ENCODE measurements at places on chromosomes 2 and 18.

GRCh38 chr2:1611886-1612285 lies 132.4 kb downstream of the PXDN start:
- no peak for DNase-seq

GRCh38 chr2:191043438-191043837 lies 29.5 kb upstream of the STAT1 start:
- no peak for DNase-seq

GRCh38 chr2:80117401-80117800 lies 187.2 kb downstream of the LRRTM1 start:
- DNase-seq, result no peak

GRCh38 chr2:200257570-200257969 lies 48.9 kb upstream of the SPATS2L start:
- no peak for DNase-seq

DNA sequence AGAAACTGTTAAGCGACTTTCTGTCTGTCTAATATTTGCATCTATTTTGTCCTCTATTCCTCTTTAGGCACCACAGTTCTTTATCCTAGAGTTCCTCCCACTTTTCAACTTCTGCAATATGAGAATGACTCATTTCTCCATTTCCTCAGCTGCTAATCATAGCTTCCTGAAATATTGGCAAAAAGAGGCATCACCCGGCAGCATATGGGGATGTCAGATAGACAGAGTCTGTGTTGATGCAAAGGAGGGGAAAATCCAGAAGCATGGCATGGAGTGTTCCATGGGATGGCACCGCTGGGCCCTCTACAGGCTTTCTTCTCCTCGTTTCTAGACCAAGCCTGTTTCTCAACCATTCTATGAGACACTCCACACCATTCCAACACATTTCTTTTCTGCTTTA lies 93.4 kb downstream of the DOCK10 start:
- no peak for DNase-seq

GRCh38 chr2:212173331-212173730 lies 365.3 kb downstream of the ERBB4 start:
- no peak for DNase-seq

- DNase-seq, result no peak
Measured at GRCh38 chr2:188382107-188382506, 90.4 kb downstream of the GULP1 start.

- no peak for DNase-seq
Measured at GRCh38 chr2:240023792-240024191, 1.4 kb downstream of the NDUFA10 start.

GRCh38 chr2:176414641-176415040 lies 145.4 kb downstream of the MTX2 start:
- no peak for DNase-seq

DNA sequence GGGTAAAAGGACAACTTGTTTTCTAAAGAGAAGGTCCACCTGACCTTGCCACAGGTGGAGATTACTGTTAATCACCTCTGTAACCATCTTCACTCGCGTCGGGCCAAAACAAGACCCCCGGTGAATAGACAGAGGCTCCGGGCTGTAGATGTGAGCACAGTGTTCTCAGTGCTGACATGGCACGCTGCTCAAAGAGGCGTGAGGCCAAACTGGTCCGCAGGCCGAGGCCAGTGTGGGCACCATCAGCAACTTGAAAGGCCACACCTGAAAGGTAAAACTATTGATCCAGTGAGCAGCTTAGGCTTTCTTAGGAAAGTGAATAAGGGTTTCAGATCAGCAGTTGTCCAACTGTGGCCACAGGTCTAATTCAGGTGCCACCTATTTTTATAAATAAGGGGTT lies 75.1 kb downstream of the MYT1L start:
- DNase-seq, result no peak

DNA sequence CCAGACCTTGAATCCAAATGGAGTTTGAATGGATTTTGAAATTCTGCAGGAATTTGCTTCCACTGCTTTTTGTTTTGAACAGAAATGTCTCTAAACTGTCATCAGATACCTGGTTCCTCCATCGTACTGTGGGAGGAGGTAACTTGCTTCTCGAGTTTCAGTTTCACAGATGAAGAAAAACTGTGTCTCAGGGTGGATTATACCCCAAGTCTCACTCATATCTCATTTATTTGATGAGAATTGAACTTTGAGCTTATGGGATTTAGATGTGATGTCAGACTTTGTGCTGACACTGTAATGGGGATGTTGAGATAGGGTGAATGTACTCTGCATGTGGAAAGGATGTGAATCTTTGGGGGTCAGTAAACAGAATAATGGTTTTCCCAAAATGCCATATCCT lies 107.5 kb downstream of the GORASP2 start:
- no peak for DNase-seq

DNA sequence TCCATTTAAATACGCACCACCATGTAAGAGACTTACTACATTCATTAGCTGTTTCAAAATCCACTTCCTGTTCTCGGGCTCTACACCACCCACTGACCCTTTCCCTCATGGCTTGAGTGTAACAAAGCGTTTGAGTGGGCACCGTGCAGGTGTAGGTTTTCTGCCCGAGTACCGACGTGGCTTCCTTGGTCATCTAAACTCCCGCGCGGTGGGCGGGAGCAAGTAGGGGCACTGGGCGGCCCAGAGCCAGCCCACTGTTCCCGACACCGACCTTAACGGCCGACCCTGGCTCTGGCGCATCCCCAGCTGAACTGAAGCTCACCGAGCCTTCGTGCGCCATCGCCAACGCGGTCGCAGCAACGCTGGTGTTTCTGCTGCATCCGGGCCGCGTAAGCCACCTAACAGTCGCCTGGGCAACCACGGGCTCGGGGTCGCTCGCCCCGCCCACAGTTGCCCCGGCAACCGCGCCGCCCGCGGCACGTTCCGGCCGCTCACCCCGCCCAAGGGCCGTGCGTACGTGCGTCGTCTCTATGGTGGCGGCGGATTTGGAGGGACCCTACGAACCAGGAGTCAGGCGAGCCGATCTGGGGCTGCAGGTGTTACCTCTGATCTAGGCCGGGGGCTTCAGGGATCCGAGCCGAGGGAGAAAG lies at the start of the genes C2orf81 and WDR54:
TSS of gene C2orf81 (minus strand) at position 399 of the 650 bp plus-strand sequence. CDS start at position 340, 59 bp downstream.
TSS of gene WDR54 (plus strand) at position 510 of the 650 bp plus-strand sequence. CDS start 424 bp downstream, outside the sequence.
- DNase-seq, result peak; percentile 92

DNA sequence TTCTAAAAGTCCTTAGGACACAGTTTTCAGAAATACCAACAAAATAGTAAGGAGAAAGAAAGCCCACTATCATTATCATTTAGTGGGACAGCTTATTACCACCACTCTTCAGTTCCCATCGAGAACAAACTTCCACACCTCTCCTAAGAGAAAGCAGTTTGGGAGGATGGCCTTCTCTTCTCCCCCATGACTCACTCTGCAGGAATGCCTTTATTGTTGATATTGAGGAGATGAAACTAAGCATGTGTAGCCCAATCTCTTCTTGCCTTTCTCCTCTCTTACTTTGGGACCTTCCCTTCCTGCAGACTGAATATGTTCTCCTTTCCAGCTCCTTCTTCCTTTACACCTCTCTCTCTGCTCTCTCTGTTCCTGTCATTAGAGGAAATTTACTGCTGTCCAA lies 30.0 kb upstream of the ERMN start:
- no peak for DNase-seq

GRCh38 chr2:96315400-96316071 lies 9.6 kb upstream of the ITPRIPL1 start:
- DNase-seq, result no peak

DNA sequence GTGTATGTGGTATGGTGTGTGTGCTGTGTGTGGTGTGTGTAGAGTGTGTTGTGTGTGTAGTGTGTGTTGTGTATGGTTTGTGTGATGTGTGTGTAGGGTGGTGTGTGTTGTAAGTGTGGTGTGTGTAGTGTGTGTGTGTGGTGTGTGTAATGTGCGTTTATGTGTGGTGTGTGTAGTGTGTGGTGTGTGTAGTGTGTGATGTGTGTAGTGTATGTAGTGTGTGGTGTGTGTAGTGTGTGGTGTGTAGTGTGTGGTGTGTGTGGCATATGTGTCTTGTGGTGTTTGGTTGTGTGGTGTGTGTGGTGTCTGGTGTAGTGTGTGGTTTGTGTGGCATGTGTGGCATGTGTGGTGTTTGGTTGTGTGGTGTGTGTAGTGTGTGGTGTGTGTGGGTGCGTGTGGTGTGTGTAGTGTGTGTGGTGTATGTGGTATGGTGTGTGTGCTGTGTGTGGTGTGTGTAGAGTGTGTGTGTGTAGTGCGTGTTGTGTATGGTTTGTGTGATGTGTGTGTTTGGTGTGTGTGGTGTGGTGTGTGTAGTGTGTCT lies 4.0 kb upstream of the RTP5 start:
- no peak for DNase-seq

- DNase-seq, result no peak
Measured at GRCh38 chr18:8776013-8776943, 70.9 kb downstream of the MTCL1 start.

GRCh38 chr2:158482594-158482993 lies 25.8 kb downstream of the PKP4 start:
- no peak for DNase-seq

DNA sequence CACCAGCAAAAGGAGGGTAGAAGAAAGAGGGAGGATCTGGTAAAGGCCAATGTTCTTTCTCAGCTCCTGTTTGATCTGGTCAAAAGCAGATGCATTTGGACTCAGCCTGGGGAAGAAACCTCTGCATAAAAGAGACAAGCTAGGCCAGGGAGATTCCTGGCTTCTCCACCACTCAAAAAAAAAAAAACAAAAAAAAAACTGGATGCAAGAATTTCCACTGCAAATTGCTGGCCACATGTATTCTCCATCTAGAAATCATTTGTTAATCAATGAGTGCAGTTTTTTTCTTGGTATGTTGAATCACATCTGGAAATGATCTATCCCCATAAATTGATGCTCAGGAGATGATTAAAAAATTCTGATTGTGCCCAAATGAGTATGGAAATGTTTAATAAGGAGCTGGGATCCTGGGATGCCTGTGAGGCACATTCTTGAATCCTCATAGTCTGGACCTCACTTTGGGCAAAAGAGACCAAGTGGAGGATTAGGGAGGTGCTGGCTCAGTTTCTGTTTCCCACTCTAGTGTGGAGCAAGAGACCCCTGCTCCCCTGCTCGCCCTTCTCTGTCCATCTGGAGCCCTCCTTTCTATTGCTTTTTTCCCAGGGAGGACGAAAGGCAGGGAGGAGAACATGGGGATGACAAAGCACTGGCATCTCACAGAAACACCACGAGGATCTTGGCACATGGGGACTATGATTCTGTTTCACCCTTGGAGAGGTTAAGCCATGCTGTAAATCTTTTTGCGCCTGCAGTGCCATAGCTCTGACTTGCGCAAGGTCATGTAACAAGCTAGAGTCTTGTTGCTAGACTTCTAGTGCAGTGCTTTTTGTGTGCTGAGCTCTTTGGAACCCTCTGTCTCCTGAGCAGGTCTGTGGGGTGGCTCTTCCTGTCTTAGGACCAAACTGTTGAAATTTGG lies 57.6 kb downstream of the APOB start:
- DNase-seq, result no peak

DNA sequence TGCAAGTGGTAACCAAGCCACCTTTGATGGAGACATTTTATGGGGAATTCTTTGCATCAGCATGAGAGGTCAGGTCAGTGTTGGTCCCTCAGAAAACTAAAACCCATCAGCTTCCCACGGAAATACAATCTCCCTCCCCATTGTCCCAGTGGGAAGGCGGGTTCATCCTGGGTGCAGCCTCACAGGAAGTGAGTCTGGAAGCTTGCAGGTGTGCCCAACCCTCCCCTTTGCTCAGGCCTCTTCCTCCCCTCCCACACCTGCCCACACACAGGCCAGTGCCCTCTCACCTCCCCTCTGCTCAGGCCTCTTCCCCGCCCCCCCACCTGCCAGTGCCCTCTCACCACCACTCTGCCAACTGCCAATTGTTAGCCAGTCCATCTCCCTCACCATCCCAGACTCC lies 166.8 kb upstream of the RAB6C start:
- DNase-seq, result no peak

GRCh38 chr18:70256184-70256583 lies 32.7 kb upstream of the SOCS6 start:
- DNase-seq, result no peak

- DNase-seq, result no peak
Measured at GRCh38 chr18:51192696-51193095, 4.8 kb downstream of the MEX3C start.

DNA sequence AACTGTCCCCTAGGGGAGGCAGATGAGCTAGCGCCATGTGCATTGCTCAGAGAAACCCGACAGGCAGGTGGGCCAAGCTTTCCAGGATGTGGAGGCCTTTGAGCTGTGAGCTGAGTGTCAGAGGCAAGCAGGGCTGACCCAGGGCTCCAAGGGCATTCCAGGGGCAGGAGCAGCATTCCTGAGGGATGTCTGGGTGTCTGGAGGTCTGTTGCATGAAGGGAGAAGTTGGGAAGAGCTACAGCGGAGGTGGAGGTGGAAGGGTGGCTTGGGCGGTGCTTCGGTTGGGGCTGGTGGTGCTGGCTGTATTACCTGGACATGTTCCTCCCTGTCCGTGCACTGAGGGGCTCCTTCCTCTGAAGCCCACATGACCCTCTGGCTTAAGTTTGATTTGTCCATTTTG lies 102.8 kb downstream of the RNF144A start:
- no peak for DNase-seq

DNA sequence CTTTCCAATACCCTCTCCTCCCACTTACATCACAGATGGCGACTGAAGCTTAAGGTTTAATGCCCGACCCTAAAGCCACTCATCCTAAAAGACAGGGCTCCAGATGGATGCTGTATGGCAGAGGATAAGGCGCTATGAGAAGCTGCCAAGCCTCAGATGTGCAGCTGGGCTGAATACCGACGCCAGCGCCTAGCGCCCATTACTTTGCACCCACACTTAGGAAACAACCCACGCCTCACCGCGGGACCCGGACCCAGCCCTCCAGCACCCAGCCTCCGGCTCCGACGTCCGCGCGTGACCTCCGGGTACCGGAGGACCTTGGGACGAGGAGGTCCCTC lies 335 bp downstream of the TRAK2 start:
- no peak for DNase-seq

DNA sequence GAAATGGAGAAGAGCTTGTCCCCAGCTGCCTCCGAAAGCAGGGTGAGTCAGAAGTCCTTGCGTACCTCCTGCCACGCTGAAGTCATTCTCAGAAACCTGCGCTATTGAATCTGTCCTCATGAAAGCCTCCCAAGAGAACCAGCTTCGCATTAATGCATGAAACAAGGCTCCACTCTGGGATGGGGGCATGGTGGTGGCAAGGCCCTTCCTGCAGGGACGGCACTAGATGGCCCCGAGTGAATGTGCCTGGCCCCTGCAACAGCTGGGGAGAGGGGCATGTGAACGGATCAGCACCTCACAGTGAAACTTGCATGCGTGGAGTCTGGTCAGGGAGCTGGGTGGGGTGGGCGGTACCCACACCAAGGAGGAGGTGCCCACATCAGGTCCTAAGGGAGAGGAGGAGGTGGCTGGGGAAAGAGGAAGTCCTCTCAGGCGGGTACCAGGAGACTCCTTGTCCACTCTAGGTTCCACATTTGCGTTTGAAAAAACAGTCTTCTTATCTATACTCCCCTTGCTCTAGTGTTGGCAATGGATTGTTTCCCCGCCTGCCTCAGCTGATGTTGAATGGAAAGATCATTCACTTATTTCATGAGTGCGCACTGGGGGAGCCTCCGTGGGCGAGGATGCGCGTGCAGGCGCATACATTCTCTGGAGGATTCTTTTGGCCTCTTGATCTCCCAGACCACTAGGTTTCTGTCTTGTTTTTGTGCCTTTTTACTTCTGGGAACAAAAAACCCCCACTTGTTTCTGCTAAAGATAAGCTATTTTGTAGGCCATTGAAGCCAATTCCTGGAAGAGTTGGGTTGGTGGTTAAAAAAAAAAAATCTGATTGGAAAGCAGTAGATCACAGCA lies 104.7 kb downstream of the KLHL29 start:
- DNase-seq, result no peak

Measured in lower lobe of right lung (tissue), 2 donors.